ENCODE measurements at places on chromosomes 2 and 18.

- DNase-seq: no peak
Observed at GRCh38 chr2:190860985-190861680, 19.5 kb upstream of the GLS start.

DNA sequence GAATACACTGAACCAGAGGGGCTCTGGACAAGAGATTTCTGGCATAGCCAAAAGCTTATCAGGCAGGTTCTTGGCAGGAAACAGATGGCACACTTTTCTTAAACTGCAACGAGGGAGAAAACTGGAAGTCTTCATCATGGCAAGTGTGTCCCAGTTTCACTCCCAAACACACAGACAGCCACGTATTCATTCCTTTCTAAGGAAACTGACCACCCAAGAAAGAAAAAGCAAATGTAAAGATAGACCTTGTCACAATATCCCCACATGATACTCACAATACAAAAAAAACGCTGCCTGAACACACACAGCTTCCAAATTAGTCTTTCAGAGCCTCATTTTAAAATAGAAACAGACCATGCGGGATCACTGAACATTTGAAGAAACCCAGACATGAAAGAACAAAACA, 40.6 kb upstream of the RTTN start:
- DNase-seq: no peak

DNA sequence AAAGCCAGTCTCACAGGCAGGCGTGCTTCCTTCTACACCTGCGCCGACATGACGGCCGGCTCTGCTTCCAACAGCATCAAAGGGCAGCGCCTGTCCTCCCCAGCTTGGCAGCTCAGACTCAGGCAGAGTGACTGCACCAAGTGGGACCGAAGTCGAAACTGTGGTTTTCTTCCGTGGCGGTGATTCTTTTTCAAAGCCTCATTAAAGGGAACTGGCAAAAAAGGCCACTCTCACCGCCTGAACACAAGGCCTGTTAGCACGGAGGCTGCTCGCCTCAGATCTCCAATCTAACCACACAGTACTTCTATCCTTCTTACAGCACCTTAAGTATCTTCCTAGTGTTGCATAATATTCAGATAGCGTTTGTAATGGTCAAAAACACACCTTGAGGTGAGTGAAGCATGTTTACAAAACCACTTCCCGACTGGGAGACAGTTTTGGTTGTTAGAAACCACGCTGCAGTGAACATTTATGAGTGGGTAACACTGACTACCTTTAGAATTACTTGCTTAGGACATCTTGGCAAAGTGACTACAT, 236.4 kb downstream of the HDAC4 start:
- no peak for DNase-seq

GRCh38 chr2:26614216-26615138, 26.7 kb downstream of the CIB4 start:
- DNase-seq: no peak

- no peak for DNase-seq
Observed at GRCh38 chr2:159468257-159468656, 148.1 kb downstream of the BAZ2B start.

GRCh38 chr18:22604390-22604985, 186.8 kb upstream of the CTAGE1 start:
- no peak for DNase-seq

DNA sequence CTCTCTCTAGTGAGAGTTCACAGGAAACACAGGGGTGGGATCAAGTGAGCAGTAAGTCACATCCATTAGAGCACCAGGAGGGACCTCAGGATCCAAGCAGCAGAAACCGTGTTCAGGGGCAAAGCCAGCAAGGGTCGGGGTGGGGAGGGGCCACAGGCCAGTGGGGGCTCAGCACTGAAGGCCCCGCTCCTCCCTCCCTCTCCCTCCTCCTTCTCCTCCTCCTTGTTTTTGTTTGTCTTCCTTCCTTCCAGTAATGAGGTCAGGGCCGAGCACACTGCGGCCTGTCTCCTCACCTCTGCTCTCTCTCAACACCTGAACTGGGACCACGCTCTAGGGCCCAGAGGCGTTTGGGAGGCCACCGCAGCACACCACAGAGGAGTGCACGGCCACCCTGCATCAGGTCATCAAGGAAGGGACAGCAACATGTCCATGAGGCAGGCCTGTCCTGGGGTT, 20.9 kb downstream of the MTERF4 start:
- no peak for DNase-seq

- no peak for DNase-seq
Observed at GRCh38 chr2:161088658-161089350, 71.4 kb upstream of the TANK start.

DNA sequence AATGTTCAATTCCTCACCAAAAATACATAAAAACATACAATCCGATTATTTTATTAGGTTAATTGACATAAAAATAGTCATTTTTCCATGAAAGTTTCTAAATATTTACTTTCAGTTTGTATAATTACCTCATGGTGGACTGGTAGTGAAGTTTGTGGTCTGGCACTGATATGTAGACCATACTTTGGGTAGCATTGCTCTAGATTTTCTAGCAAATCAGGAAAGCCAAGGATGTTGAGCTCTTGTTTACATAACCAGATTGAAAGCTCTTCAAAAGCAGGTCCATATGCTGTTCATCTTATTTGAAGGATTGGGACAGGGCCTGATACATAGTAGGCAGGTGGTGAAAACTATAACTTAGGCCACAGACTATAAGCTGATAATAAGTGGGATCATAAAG, 61.8 kb downstream of the COMMD1 start:
- no peak for DNase-seq

DNA sequence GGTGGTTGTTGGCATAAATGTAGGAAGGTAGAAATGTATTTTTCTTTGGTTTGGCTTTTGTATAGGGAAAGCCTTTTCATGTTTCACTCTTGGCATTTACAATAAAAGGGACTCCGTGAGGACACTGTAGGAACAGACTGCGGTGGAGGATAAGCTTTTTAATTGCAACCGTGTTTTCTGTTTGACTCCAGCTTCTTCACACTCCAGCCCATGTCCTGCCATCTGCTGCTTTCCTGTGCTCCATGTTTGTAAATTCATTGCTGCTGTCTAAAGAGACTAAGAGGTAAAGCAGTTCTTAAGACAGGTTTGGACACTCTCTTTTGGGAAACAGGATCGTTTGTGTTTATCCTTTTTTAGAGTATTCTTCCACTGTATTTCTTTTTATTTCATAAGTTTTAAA, 33.3 kb downstream of the WDR75 start:
- DNase-seq: no peak

DNA sequence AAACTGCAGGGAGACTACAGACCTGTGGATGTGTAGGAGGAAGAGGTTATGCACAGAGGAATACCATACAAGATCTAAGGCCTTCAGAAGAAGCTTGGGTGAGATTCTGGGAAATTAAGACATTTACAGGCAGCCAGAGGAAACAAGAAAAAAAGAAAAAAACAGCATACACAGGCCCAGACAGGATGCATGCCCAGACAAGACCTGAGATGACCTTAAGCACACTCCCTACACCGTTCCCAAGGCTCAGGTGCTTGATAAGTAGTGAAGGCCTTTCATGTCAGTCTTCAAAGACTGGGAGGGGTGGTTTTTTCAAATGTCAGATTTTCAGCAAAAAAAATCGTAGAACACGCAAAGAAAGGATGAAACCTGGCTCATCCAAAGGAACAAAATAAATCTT, 83.0 kb downstream of the CCDC138 start:
- no peak for DNase-seq

GRCh38 chr2:146412625-146413024, 1432.2 kb upstream of the ACVR2A start:
- DNase-seq: no peak

GRCh38 chr2:188274274-188274673, 17.4 kb upstream of the GULP1 start:
- DNase-seq: no peak

DNA sequence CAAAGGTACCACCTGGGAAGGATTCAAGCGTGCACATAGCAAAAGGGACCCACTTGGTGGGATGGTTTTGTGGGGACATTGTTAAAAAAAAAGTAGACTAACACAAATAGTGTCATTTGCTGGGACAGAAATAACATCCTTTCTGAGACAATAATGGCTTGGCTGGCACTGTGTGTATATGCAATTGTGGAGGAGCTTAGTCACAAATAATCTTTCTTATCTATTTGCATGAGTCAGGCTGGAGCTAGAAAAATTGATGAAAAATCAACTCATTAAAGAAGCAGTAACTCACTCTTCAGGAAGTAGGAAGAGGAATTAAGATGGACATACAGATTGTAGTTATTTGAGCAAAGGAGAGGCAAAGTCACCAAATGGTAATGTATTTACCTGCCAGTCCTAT, 29.5 kb upstream of the ITGB6 start:
- DNase-seq: no peak

- DNase-seq: peak; percentile 48
Observed at GRCh38 chr2:174635776-174636404, 38.3 kb upstream of the WIPF1 start.

DNA sequence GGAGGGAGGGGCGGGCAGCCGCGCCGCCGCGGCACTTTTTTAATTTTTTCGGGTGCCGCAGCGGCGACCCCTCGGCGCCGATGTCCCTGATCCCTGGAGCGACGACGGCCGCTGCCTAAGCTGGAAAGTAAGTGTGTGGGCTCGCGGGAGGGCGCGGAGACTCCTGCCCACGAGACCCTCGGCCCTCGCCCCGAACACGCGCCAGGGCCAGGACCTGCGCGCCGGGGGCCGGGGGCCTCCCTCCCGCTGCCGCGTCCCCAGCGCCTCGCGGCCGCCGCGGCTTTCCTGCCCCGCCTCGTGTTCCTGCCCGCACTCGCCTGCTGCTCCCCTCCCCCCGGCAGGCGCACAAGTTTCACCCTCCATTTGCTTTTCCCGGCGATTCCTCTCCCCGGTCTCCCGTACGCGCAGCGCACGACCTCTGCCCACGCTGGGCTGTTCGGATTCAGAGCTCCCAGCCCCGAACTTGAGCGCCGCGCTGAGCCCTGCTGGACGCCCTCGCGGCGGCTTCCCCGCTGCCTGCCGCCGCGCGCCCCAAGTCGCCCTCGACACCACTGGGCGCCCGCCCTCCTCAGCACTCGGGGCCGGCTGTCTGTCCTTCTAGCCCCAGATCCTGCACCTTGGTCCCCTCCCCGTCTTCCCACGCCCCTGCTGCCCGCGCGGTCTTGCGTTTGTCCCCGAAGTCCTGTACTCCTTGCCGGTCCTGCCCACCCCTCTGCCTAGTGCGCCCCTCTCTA, 507 bp downstream of the PKP4 start:
- no peak for DNase-seq

GRCh38 chr2:18455236-18455862, 105.1 kb downstream of the RDH14 start:
- no peak for DNase-seq

GRCh38 chr18:79790996-79791972, 6.5 kb upstream of the KCNG2 start:
- DNase-seq: peak; percentile 98

- no peak for DNase-seq
Observed at GRCh38 chr2:143754742-143755141, 625.5 kb downstream of the ARHGAP15 start.

DNA sequence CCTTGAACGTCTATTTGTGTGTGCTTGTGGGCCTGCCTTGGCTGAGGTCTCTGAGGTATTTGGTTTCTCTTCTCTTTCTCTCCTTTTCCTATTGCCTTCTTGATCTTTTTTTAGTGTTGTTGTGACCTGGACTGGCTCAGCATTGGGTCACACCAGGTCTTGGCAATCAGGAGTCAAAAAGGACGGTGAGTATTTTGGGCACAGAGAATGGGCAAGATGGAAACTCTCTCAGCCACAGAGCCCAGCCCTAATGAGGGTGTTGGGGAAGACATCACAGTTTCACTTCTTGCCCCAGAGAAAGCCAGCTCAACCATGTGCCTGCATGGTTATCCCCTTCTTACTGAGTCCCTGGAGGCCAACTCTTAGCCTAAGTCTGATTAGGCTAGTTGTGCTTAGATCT, 13.7 kb upstream of the INO80C start:
- no peak for DNase-seq

- no peak for DNase-seq
Observed at GRCh38 chr2:171574149-171574795, 52.0 kb downstream of the CYBRD1 start.

DNA sequence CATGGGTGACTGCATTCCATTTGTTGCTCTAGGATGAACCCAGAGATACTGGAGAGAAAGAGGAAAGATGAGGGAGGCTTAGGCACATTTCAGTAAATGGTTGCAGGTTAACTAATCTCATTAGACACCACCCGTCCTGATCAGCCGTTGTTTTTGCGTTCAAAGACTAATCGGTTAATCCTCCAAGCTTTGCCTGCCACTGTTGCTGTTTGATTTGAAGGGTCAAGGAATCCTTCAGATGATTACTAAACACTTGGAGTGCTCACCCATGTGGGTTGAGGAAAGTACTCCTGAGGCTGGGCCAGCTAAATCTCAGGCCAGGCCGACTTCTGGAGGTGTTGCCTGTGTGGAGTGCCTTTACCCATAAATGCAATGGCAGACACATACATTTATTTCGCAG, 8.6 kb downstream of the SH3RF3 start:
- DNase-seq: no peak

- DNase-seq: no peak
Observed at GRCh38 chr18:62784338-62784965, 69.1 kb downstream of the PHLPP1 start.

DNA sequence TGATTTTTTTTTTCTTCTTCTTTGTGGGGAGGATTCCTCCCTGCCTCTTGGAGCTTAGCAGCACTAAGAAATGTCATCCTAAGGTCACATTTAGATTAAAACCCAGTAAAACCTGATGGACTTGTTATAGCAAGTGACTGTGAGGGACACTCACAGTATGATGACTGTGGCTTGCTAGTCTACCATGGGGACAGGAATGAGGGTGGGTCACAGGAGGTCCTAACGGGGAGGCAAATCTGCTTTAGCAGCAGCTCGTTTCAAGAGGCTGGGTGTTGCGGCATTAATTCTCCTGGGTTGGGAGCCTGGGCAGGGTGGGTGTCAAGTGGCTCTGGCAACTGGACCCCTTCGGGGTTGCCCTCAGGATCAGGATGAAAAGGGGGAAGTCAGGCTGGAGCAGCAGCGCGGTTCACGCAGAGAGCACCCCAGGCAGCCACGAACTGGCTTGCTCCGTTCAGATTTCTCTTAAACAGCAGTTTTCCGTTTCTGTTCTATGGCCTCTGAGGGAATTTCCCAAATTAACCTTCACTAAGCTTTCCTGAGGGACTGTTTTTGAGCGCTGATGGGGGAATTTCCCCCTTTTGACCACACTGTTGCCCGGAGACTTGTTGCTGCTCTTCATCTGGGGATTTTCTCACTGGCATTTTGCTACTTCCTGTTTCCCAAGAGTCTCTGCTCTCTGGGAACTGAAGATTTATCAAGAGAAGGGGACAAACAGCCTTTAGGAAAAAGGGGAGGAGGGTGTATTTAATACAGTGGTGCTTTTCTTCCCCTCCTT, 59.8 kb upstream of the PELI1 start:
- no peak for DNase-seq

DNA sequence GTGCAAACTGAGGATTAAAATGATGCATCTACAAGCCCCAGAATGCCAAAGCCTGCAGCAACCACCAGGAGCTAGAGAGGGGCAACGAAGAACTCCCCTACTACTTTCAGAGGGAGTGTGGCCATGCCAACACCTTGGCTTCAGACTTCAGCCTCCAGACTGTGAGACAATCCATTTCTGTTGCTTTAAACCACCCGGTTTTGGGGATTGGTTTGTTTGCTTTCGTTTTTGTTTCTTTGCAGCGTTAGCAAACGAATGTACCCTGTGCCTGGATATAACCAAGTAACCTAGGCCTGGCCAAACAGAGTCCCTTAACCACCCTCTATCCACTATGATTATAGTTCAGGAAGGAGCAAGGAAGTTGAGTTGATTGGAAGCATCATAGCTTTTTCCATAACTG, 171.2 kb upstream of the NCK2 start:
- no peak for DNase-seq

All from non-pigmented ciliary epithelial cell (primary cell).